ENCODE measurements at places on chromosomes 6 and 20.

DNA sequence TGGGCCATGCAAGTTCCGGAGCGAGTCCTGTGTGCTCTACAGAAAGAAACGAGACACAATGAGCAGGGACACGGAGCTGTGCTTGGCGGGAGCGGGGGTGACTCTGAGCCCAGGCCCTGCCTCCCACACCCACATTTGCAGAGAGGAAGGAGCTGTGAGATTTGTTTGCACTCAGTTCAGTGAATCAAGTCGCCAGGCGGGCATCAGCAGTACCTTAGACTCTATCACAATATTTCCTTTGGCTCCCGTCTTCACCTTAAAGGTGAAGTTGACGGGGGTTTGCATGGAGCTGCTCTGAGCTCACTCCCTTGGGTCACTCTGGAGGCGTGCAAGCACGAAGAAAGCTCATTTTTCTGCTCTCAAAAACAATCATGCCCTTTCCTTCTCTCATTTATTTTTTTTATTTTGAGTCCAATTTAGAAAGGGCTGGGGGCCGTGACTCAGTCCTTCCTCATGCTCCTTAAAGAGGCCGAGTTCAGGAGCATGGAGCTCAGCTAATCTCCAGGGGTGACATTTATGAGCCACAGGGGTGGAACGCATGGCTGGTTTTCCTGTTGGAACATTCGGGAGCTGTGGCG lies 188.2 kb downstream of the NFATC2 start:
- no peak for DNase-seq

DNA sequence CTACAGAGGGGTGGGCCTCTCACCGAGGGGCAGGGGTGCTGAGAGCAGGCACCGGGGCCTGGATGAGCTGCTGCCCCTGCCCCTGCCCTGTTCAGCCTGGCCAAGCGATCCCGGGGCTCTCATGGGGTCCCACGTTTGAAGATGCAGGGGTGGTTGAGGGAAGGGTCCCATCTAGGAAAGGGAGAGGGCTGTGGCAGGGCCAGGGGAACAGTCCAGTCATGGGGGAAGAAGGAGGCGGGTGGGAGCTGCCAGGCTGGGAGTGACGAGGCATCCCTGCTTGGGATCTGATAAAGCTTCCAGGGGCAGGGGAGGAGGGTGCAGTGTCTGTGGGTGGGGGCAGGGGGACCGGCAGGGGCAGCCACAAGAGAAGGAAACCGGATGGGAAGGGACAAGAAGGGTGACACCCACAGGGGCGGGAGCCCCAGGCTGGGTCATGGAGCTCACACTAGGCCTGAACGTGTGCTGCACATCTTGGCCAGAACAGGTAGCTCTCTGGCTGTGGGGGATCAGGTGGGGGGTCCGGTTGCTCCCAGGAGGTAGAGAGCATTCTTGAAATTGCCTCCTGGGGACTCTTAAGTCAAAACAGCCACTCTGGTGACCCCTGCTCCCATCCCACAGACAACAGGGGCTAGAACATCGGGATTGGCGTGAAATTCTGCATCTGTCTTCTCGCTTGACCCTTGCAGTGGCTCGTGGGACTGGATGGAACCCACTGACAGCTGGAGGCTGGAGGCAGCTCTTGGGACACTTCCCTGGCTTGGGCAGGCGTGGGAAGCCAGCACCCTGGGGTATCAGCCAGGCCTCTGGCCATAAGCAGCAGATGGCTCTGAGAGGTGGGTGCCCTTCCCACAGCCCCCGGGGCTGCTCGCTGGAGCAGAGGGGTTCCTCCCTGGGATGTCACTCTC lies 58.0 kb upstream of the GATA5 start:
- no peak for DNase-seq

GRCh38 chr20:49905415-49906091 lies 9.8 kb downstream of the SPATA2 start:
- DNase-seq = no peak

- no peak for DNase-seq
Observed at GRCh38 chr20:10584371-10584770, 89.4 kb downstream of the JAG1 start.

DNA sequence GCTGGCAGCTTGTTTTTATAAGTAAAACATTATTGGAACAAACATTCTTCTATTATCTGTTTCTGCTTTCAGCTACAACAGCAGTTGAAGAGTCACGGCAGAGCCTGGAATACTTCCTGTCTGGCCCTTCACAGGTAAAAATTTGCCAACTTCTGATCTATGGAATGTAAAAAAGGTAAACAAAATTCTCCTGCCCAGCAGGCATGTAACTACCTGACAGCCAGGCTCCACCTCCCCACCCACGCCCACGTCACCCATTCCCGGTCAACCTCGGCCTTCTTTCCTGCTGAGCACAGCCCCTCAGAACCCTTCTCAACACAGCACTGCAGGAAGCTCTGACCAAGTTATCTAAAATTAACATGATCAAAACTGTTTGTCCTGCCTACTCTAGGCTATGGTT lies 166.0 kb downstream of the DLL1 start:
- DNase-seq = no peak

DNA sequence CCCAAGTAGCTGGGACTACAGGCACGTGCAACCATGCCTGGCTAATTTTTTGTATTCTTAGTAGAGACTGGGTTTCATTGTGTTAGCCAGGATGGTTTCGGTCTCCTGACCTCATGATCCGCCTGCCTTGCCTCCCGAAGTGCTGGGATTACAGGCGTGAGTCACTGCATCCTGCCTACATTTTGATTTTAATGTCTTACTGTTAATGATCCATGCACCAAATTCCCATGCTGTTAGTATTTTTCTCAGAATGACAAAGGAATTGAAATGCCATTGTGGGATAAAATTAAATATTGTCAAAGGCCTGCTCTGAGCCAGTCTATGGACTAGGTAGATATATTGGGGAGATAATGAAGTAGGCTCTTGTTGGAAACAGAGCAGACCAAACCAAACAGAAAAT lies 28.2 kb downstream of the CBFA2T2 start:
- peak; percentile 82 for DNase-seq

DNA sequence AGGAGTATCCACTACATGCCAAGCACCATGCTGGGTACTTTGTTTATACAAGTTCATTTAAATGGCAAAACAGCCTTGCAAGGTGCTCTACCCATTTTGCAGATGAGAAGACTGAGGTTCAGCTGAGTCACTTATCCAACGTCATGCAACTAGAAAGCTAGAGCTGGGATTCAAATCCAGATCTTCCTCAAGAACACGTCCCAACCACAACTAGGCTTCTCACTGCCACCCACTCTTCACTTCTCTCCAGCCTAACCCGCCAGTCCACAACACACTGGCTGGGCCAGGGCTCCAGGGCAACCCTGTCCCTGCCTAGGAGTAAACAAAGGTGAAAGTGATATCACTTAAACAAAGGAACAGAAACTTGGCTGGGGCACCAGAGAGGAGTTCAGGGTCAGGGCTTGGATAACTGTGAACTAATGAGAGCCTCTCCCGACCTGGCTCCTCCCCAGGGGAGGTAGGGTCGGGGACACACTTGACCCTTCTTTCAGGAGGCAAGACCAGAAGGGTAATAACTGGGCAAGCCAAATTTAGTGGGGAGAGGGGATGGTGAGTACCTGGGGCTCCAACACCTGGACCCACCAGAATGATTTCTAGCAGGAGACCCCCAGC lies 7.9 kb downstream of the SDC4 start:
- no peak for DNase-seq

DNA sequence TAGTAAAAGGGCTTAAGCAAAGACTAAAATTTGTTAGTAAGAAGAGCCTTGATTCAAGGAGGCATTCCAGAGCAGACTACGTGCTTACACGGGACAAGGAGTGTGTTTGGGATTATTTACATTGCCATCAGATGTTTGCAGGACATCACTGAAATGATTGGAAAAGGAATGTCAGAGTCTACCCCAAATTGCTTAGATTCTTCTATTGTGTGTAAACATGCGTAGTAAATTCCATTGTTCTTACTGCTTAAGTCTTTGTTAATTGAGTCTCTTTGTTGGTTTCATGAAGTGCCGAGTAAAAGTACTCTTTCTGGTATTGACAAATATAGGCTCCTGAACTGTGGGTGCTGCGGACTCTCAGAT lies 60.5 kb downstream of the CD83 start:
- no peak for DNase-seq

- DNase-seq = no peak
Observed at GRCh38 chr6:106112433-106112832, 26.3 kb downstream of the PRDM1 start.

DNA sequence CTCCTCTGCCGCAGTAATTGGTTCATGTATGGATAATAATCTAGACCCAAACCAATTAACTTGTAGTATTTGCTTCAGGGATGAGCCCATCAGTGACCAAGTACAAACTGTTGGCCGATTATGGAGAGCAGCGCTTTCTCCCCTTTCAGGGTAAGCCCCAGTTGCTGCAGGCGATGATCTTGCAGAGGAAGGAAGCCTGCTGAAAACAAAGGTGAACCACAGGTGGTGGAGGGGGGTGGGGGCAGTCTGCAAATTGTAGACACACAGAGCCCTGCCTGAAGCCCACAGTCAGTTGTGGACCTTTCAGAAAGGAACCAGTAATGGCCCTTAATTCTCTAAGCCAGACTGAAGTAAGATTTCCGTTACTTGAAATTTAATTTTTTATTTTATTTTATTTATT lies 167.9 kb upstream of the JARID2 start:
- no peak for DNase-seq

DNA sequence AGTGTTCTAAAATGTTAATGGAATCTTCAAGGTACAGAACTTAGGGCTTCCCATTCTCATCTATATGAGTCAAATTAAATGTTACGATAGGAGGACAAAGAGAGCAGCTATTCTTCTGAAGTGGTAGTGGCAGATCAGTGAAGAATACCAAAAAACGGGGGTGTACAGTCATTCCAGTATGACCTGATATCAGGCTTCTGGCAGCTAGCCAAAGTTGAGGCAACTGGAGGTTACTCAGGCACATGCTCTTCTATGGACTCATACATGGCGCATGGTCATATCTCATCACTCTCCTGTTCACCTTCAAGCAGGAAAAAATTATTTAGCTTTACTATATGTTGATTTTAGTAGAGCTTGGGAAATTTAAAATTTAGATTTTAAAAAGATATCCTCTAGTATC lies 1608.8 kb downstream of the GRIK2 start:
- no peak for DNase-seq

GRCh38 chr6:167787896-167788562 lies 38.7 kb upstream of the AFDN start:
- no peak for DNase-seq

- DNase-seq = no peak
Observed at GRCh38 chr20:25017257-25017803, 24.8 kb upstream of the APMAP start.

- no peak for DNase-seq
Observed at GRCh38 chr20:48165401-48165685, 380.1 kb upstream of the SULF2 start.

DNA sequence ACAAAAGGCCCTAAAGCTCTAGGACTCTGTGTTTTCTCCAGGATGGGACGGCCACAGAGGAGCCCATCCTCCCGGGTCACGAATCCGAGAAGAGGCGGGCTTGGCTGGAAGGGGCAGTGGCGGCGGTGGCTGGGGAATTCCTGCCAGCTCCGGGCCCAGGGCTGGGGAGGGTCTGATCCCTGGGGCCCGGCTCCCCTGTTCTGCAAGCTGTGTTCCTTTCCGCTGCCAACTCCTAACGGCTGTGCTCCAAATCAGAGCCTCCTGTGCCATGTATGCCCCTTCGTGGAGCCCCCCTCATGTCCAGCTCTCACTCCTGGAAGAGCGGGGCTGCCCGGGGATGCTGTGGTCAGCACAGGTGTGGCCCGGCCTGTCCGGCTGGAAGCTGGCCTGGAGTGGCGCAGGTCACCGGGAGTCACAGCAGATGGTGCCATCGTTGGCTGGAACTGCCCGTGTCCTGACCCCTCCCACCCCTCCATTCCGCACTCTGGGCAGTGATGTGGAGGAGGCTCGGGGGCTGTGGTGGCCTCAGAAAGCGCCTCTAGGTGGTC lies 88.2 kb upstream of the MPC1 start:
- DNase-seq = no peak

GRCh38 chr6:81589465-81590313 lies 162.8 kb downstream of the TENT5A start:
- DNase-seq = no peak

- DNase-seq = no peak
Observed at GRCh38 chr6:48325701-48326100, 214.7 kb upstream of the PTCHD4 start.

DNA sequence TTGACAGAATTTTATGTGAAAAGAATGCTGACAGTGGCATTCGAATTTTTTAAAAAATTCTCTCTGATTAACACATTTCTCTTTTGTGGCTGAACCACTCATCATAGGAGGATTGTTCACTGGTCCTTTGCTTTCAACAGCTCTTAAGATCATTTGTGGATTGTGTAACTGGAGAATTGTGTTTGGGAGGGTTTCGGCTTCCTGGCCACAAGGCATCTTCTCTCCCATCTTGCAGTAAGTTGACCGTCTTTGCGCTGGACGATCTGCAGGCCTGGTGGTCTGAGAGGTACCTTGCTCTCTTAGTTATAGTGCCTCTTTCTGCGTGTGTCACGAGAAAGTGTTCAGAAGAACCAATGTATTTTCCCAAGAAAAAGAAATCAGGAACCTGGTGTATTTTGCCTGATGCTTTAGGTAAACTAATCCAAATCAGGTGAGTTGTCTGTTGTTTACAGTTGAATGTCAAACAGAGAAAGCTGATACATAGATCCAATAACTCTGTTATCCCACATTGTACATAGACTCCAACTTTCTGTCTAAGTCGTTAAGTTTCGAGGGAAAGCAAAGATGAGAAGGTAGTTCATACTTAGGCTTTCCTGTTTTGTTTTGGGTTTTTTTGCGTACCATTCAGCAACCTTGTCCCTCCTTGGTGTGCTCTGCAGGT lies 14.8 kb upstream of the EXOC2 start:
- no peak for DNase-seq

GRCh38 chr20:49381558-49382493 lies 100.6 kb downstream of the KCNB1 start:
- peak; percentile 47 for DNase-seq

GRCh38 chr6:144477856-144478255 lies 192.7 kb downstream of the UTRN start:
- no peak for DNase-seq

GRCh38 chr20:21677781-21678180 lies 27.7 kb upstream of the PAX1 start:
- no peak for DNase-seq

DNA sequence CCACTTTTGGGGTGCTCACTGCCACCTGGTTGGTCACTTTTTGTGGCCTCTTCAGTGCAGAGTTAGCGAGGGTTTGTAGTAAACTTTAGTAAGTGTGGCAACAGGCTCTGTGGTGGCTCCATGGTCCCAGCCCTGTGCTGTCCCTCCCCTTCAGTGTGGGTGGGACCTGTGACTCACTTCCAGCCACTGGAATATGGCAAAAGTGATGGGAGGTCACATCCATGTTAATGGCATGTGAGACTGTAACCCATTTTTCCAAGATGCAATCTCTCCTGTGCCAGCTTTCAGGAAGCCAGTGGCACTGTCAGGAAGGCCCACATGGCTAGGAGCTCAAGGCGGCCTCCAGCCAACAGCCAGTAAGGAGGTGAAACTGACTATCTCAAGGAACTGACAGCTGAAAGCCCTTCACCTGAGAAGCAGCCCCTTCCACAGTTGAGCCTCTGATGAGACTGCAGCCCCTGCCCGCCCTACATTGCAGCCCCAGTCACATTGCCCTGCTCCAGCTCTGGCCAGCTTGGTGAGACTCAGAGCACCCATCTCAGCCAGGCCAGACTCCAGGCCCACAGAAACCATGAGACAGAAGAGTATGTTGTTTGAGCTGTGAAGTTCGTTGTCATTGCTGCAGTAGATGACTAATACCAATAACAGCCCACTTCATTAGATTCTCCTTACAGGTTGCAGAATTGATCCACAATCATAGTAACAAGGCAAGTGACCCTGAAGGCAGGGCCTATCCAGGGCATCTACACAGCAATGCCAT lies 13.1 kb upstream of the CST7 start:
- DNase-seq = no peak

GRCh38 chr6:168020242-168020641 lies 22.8 kb downstream of the KIF25 start:
- no peak for DNase-seq
